ENCODE measurements at places on chromosomes 1 and 21. TPM values are rescaled to one million over a fixed set of nuclear protein-coding genes. Genes with fewer than 3 reads are reported as not detected.

GRCh38 chr1:84698151-84699110 is 8.2 kb upstream of the SSX2IP start:
- H3K27me3 ChIP-seq: no peaks in the 10 kb centered on the region
- no peak overlapping the region for H3K27ac ChIP-seq
- H3K4me3 ChIP-seq: no peak overlapping the region
- no peaks in the 10 kb centered on the region for H3K36me3 ChIP-seq
- DNase-seq: no peak

DNA sequence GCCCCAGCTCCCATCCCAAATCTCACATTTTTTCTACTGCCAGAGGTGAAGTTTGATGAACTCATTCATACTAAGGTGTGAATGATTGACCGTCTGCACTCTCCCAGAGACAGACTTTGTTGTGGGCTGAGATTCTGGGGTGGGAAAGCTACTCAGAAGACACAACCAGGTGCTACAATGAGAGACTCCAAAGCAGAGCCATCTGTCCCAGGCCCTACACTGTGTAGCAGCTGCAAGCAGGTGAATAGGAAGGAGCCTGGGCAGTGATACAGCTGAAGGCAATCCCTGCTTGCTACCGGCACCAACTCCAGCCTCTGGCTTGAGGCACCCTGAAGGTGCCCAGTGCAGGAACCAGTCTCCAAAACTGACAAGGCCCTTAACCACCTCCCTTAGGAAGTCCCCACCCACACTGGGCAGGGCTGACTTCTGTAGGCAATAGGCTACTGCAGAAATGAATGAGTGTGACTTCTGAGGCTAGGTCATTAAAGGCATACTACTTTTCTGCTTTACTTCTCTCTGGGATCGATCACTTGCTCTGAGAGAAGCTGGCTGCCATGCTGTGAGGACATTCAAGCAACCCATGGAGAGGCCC is 79.7 kb upstream of the RUNX3 start:
- H3K36me3 ChIP-seq: peaks cover 10% of the 10 kb centered on the region
- peaks cover 13% of the 10 kb centered on the region for H3K4me1 ChIP-seq
- H3K27ac ChIP-seq: no peak overlapping the region
- no peak for DNase-seq

DNA sequence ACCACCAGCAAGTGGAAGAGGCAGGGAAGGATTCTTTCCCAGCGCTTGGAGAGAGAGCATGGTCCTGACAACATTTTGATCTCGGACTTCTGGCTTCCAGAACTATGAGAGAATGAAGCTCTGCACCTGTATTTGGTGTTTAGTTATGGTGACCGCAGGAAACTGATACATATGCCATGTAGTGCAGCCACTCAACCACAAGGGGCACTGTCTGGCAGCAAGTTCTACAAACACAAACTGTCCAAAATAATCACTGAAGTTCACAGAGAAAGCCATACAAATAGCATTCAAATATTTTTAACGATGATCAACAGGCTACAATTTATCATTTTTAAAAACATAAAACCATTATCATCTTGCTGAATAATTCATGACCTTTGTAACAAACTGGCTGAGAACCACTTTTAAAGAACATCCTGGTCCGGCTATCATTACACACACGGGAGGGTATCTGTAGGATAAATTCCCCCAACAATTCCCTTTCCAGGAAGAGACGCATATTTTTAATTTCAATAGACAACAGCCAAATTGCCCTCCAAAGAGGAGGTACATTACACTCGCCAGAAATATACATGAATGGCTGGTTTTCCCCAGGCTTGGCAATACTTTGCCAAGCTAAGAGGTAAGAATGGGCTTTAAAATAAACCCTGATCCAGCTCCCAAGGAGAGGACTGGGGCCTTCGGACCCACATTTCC is 9.2 kb upstream of the CBR3 start:
- DNase-seq: peak; percentile 36
- peaks cover 10% of the 10 kb centered on the region for H3K4me1 ChIP-seq
- H3K27ac ChIP-seq: no peak overlapping the region
- H3K36me3 ChIP-seq: peaks cover 16% of the 10 kb centered on the region
- no peaks in the 10 kb centered on the region for H3K27me3 ChIP-seq

MNDA gene
- not detected for total RNA-seq

RAP1GAP gene
- total RNA-seq: 26.8 TPM

- DNase-seq: no peak
- H3K27ac ChIP-seq: no peak overlapping the region
- peaks cover 41% of the 10 kb centered on the region for H3K27me3 ChIP-seq
- no peak overlapping the region for H3K4me3 ChIP-seq
Observed at GRCh38 chr1:161267321-161267720, 8.8 kb downstream of the PCP4L1 start.

DNA sequence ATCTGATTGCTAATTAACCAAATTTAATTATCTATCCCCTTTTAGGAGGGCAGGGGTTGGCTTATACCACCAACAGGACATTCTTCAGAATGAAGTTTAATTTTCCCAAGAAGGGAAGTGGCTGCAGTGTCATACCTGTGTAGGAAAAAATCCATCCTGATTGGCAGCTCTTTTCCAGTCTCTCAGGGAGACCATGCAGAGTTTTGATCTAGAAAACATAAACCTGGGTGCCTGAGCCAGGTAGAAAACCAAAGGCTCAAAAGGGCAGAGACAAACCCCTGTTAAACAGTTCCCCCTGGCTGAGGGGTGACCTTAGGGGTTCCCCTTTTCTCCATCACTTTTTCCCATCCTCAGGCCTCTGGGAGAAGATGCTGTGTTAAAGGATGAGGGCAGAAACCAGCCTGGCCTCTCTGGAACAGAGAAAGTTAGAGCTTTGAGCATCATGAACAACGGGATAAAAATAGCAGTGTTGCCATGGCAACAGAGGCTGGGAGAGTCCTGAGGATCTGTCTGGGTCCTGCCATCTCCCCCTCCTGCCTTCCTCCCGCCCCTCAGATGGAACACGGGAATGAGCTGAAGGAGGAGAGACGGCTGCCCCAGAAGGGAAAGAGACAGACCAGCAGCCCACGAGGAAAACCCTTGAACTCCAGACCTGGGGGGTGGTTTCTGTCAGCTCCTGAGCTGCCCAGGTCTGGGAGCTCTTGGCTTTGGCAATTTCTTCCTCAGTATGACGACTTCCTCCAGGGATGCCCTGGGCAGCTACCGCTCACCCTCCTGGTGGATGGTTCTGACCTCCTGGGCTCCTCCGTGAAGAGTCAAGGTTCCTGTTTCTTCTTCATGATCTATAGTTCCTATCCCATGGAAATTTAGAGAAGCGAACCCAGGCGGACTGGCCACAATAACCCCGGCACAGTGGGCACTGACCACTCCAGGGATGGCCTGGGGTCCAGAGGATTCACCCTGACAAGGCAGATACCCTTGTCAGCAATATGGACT is 14.0 kb upstream of the LEMD1 start:
- H3K27ac ChIP-seq: peak overlapping the region; percentile 70
- no peak for DNase-seq
- peaks cover 67% of the 10 kb centered on the region for H3K36me3 ChIP-seq
- H3K27me3 ChIP-seq: peaks cover 25% of the 10 kb centered on the region
- no peak overlapping the region for H3K4me3 ChIP-seq

- H3K27ac ChIP-seq: no peak overlapping the region
- peak overlapping the region; percentile 78 for H3K4me3 ChIP-seq
- H3K4me1 ChIP-seq: no peaks in the 10 kb centered on the region
- H3K36me3 ChIP-seq: peaks cover 7% of the 10 kb centered on the region
Observed at GRCh38 chr1:171251042-171251951, 3.0 kb downstream of the FMO1 start.

DNA sequence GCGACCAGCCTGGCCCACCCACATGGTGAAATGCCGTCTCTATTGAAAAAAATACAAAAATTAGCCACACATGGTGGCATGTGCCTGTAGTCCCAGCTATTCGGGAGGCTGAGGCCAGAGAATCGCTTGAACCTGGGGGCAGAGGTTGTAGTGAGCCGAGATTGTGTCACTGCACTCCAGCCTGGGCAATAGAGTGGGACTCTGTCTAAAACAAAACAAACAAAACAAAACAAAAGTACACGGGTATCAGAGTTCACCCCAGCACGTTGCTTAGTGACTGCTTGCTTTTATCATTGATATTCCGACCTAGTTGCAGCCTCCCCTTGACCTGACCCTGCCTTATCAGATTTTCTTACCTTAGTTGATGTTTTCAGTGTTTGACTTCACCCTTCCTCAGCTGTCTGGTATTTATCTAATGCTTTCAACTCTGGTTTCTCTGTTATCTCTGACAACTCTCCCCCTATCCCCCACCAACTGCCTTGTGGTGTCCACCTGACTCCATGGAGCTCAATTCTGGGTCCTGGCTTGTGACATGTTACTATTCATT is 5.1 kb downstream of the TLCD4 start:
- peaks cover 11% of the 10 kb centered on the region for H3K36me3 ChIP-seq
- H3K4me1 ChIP-seq: peaks cover 40% of the 10 kb centered on the region
- no peak for DNase-seq
- H3K4me3 ChIP-seq: no peak overlapping the region

LCA5L gene
- total RNA-seq: 1.7 TPM

ZNF436 gene
- 5.8 TPM for total RNA-seq

ABCG1 gene
- 0.19 TPM for total RNA-seq

- H3K27me3 ChIP-seq: no peaks in the 10 kb centered on the region
- H3K4me3 ChIP-seq: no peak overlapping the region
- DNase-seq: no peak
- no peak overlapping the region for H3K27ac ChIP-seq
- H3K36me3 ChIP-seq: no peaks in the 10 kb centered on the region
Observed at GRCh38 chr1:244137725-244138124, 86.6 kb downstream of the ZBTB18 start.

GPATCH3 gene
- total RNA-seq: 11.5 TPM

DNA sequence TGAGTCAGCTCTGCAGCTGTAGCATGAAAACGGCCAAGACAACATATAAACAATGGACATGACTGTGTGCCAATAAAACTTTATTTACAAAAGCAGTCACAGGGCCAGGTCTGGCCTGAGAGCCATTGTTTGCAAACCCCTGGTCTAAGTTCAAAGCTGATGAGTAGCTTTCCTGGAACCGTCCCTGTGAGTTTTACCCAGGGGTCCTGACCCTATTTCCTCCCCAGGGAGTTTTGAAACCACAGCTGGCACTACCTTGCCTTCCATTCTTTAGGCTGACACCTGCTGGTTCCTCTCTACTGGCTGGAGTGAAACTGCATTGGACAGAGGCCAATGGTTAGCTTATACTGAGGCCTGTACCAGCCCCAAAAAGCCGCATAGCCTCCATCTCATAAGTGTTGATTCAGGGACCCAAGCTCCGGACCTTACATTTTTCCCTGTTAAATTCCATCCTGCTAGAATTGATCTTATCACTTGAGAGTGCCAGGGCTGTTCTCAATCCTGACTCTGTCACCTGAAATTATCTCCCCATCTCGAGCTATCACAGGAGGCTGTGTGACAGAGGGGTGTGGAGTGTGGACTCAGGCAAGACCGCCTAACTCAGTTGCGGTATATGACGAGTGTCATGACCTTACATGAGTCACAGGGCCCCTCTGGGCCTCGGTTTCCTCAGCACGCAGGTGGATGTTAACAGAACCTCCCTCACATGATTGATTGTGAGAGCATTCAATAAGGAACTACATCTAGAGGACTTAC is 343.6 kb downstream of the NPHP4 start:
- H3K4me1 ChIP-seq: no peaks in the 10 kb centered on the region
- peaks cover 43% of the 10 kb centered on the region for H3K27me3 ChIP-seq
- no peak for DNase-seq
- peaks cover 5% of the 10 kb centered on the region for H3K36me3 ChIP-seq
- no peak overlapping the region for H3K27ac ChIP-seq

DNA sequence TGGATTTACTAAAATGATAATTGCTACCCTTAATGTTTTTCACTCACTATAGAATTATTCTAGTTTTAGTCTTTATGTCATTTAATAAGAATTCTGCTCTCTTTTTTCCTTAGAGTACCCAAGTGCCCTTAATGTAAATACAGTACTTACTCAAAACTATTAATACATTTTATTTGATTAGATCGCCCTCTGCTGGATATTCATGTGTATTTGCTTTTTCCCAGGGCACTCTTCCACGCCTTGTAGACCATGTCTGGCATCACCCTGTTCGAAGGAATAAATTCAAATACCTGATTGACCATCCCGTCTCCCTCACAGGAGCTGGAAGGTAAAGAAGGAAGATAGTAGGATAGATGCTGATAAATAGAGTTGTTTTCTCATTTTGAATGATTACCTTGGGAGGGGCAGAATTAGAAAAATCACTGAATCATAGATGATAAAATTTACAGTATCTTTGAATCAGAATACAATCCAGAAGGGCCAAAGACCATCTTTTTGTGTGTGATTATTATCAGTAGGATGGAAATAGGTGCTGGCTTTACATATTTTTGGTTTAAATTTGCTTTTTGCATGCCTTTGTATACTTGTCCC is 4.1 kb downstream of the AXDND1 start:
- H3K27ac ChIP-seq: no peak overlapping the region
- peaks cover 10% of the 10 kb centered on the region for H3K27me3 ChIP-seq
- DNase-seq: peak; percentile 45
- H3K36me3 ChIP-seq: peaks cover 17% of the 10 kb centered on the region
- no peak overlapping the region for H3K4me3 ChIP-seq

DNA sequence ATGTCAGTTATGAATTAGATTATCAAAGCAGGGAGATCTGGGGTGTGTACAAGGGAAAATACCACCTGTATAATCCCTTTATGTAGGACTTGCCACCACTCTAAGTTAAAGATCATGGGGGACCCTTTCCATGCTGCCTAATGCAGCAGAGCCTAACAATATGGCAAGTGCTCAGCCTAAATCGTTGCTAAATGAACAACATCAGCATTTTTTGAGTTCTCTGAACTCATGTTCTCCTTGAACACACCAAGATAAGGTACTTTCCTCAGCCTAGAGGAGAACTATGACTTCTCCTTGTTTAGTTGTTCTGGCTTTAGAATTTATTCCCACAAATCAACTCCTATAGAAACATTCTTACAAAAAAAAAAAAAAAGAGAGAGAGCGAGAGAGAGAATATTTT is 177.0 kb downstream of the DUSP10 start:
- no peak for DNase-seq
- no peak overlapping the region for H3K27ac ChIP-seq
- no peaks in the 10 kb centered on the region for H3K27me3 ChIP-seq
- H3K4me3 ChIP-seq: no peak overlapping the region
- H3K4me1 ChIP-seq: no peaks in the 10 kb centered on the region

SERPINC1 gene
- 0.59 TPM for total RNA-seq

LAD1 gene
- total RNA-seq: 209 TPM

- H3K4me1 ChIP-seq: no peaks in the 10 kb centered on the region
- no peak for DNase-seq
- no peak overlapping the region for H3K27ac ChIP-seq
- H3K27me3 ChIP-seq: peaks cover 66% of the 10 kb centered on the region
- no peaks in the 10 kb centered on the region for H3K36me3 ChIP-seq
Observed at GRCh38 chr1:29869802-29870201, 633.5 kb downstream of the PTPRU start.

AGMAT gene
- total RNA-seq: 5.2 TPM

- H3K27ac ChIP-seq: no peak overlapping the region
- no peaks in the 10 kb centered on the region for H3K4me1 ChIP-seq
- H3K4me3 ChIP-seq: no peak overlapping the region
- DNase-seq: no peak
- H3K27me3 ChIP-seq: no peaks in the 10 kb centered on the region
- H3K36me3 ChIP-seq: peaks cover 14% of the 10 kb centered on the region
Observed at GRCh38 chr21:32372755-32373154, 20.1 kb downstream of the URB1 start.

SLFNL1 gene
- total RNA-seq: 0.52 TPM

- DNase-seq: no peak
- no peak overlapping the region for H3K4me3 ChIP-seq
- H3K27me3 ChIP-seq: no peaks in the 10 kb centered on the region
- H3K27ac ChIP-seq: no peak overlapping the region
- H3K4me1 ChIP-seq: peaks cover 18% of the 10 kb centered on the region
Observed at GRCh38 chr1:167137793-167138510, 44.1 kb downstream of the STYXL2 start.

- no peaks in the 10 kb centered on the region for H3K36me3 ChIP-seq
- no peak overlapping the region for H3K27ac ChIP-seq
- peaks cover 52% of the 10 kb centered on the region for H3K27me3 ChIP-seq
- H3K4me1 ChIP-seq: no peaks in the 10 kb centered on the region
- no peak overlapping the region for H3K4me3 ChIP-seq
Observed at GRCh38 chr1:63148825-63149645, 173.3 kb upstream of the FOXD3 start.
